Right kidney (tissue), 9 donors: ENCODE measurements at places on chromosomes 6 and 20.

DNA sequence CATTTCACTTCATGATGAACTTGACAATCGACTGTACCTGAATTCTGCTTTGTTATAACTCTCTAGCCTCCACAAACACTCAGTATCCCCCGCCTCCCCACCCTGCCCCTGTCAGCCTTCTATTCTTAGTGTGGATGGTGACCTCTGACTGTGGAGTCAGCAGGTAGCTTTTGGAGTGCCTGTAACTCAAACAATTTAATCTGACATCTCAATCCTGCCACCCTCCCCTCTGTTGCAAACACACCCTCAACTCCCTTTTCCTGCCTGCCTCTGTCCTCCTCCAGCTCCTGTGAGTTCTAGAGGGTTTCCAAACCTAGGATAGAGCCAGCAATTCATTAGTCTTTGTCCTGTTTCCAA, 20.3 kb downstream of the DAAM2 start:
- no peak for DNase-seq

GRCh38 chr20:63346131-63347080, 14.7 kb downstream of the CHRNA4 start:
- DNase-seq, result peak; percentile 41

DNA sequence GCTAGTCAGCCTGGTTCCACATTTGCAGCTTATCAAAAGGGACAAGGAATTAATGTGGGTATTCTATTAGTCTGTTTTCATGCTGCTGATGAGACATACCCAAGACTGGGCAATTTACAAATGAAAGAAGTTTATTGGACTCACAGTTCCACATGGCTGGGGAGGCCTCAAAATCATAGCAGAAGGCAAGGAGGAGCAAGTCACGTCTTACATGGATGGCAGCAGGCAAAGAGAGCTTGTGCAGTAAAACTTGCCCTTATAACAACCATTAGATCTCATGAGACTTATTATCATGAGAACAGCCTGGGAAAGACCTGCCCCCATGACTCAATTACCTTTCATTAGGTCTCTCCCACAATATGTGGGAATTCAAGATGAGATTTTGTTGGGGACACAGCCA, 689.1 kb upstream of the MARCKS start:
- DNase-seq, result no peak

- no peak for DNase-seq
Measured at GRCh38 chr6:161568885-161569456, 295.1 kb upstream of the AGPAT4 start.

GRCh38 chr6:134816300-134816699, 133.6 kb downstream of the ALDH8A1 start:
- DNase-seq, result no peak

- no peak for DNase-seq
Measured at GRCh38 chr6:136192902-136193301, 57.2 kb downstream of the MTFR2 start.

DNA sequence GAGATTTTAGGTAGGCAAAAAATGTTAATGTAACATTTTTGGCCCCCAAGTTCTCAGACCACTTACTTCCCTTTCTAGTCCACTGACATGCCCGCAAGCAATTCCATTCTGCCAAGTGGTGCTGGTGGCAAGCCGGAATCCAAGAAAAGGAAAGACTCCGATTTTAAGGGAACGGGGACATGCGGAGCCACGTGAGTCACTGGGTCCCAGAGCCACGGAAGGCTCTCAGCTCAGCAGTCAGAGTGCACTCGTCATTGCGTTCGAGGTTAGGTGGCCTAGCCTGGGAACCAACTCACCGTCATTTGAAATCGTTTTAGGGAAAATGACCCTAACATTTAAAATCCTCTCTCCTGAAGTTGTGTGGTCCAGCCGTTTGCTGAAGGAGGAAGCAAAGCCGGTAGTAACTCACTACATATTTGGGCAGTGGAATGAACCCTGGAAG, 711 bp upstream of the SIRT5 start:
- DNase-seq, result peak; percentile 49

GRCh38 chr6:161029195-161029809, 37.7 kb downstream of the MAP3K4 start:
- DNase-seq, result no peak

DNA sequence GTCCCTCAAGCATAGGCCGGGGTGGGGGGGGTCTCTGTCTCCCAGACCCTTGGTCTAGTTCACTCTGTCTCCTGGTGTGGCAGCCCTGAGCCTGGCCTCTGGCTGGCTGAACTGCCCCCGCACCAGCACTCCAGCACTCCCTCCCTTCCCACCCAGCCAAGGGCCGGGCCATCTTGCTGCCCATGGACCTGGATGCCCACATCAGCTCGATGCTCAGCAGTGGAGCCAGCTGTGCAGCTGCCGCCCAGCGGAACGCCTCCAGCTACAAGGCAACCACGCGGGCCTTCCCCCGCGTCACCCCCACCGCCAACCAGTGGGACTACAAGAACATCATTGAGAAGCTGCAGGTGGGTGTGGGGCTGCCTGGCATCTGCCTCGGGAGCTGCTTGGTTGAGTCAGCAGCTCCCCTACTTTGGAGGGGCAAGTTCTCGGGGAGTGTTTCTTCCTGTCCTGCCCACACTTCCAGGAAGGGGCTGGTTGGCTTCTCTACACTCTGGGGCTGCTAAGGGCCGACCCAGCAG, 28.4 kb downstream of the UQCC2 start:
- no peak for DNase-seq

- no peak for DNase-seq
Measured at GRCh38 chr20:60934724-60935123, 317.3 kb upstream of the CDH4 start.

- no peak for DNase-seq
Measured at GRCh38 chr6:129662406-129662766, 47.6 kb downstream of the ARHGAP18 start.

GRCh38 chr6:158154816-158155215, 13.2 kb downstream of the SERAC1 start:
- no peak for DNase-seq

- peak; percentile 18 for DNase-seq
Measured at GRCh38 chr6:57313711-57314471, 3.5 kb upstream of the PRIM2 start.

- DNase-seq, result no peak
Measured at GRCh38 chr20:44414346-44414714, 58.8 kb downstream of the HNF4A start.

DNA sequence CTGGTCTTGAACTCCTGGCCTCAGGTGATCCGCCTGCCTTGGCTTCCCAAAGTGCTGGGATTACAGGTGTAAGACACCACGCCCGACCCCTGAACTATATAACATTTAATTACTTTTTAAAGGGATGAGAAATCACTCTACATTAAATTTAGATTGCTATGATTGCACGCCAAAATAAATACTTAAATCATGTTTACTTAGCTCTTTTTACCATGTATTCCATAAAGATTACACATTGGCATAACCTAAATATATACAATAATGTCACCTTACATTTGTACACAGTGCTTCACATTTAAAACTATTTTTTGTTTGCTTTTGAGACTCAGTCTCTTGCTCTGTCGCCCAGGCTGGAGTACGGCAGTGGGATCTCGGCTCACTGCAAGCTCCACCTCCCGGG, 86.4 kb downstream of the IRAK1BP1 start:
- DNase-seq, result no peak

DNA sequence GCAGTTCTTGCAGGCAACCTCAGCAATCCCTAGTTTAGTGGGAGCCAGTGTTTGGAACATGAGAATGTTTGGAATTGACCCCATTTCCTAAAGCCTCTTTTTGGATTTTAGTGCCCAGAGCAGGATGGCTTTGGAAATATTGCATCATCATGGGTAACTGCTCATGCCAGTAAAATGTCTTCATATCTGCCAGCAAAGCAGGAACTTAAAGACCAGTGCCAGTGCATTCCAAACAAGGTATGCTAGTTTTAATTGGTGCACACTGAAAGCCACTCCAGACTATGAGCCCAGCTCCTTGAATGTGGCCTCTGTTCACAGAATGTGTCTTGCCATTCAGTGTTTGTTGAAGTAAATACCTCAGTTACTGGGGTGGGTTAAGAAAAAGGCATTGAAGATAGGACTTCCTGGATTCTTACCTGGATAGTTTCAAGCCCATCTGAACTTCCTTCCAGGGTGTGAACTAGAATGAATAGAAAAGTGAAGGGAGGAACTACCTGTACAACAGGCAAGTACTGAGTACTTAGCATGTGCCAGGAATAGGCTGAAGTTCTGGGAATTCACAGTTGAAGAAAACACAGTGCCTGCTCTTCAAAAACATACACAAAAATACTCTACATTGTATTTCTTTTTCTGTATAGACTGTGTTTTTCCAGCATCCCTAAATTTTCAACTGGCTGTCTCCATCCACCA, 70.5 kb downstream of the COL19A1 start:
- no peak for DNase-seq

GRCh38 chr6:146470091-146470770, 73.4 kb upstream of the RAB32 start:
- no peak for DNase-seq

- DNase-seq, result no peak
Measured at GRCh38 chr20:48006036-48006833, 221.0 kb upstream of the SULF2 start.

GRCh38 chr20:47036091-47036870, 141.6 kb downstream of the EYA2 start:
- DNase-seq, result no peak

DNA sequence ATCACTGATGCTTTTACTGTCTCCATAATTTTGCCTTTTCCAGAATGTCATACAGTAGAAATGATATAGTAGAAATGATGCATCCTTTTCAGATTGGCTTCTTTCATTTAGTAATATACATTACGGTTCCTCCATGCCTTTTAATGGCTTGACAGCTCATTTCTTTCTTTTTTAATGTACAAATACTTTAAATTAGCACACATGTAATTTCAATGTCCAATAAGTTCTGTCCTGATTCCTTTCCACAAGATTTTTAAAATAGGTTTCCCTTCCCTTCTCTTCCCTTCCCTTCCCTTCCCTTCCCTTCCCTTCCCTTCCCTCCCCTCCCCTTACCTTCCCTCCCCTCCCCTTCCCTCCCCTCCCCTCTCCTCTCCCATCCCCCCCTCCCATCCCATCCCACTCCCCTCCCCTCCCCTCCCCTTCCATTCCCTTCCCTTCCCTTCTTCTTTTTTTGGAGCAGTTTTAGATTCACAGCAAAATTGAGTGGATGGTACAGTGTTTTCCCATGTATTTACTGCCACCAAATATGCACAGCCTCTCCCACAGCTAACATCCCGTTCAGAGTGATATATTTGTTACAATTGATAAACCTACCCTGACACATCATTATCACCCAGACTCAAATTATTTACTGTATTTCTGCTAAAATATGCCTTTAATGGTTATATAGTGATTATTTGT, 398.8 kb downstream of the RNF144B start:
- DNase-seq, result no peak

DNA sequence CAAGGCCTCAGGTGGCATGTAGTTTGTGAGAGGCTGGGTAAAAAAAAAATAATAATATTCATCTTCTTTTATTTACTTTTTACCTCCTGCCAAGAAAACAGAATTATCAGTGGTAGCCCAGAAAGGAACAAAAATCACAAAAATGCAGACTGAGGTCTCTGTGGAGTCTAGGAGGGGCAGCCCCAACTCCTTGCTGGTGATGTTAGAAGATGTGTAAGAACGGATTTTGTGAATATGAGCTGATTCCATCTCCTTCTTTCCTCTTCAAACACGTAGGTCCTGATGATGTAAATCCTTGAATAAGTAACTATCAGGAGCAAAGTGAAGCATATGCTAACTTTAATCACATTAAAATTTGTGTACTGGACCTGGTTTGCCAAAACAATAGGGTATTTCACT, 226.8 kb downstream of the EYA4 start:
- no peak for DNase-seq

DNA sequence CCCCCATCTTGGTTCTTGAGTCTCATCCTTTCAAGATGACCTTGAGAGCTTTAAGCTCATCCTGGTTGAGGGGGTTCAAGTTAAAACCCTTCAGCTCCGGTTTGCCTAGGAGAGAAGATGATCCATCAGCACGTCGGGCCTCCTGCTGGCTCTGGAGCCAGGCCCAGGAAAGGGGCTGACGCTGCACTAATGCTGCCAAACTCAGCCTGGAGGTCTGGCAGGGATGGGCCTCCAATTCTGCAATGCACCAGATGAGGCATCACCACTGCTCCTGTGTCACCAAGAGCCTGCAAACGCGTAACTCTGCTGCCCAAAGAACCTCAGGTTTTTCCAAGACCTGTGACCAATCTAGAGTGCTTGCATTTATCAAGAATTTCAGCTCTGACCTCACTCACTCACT, 6.1 kb downstream of the PDRG1 start:
- no peak for DNase-seq

DNA sequence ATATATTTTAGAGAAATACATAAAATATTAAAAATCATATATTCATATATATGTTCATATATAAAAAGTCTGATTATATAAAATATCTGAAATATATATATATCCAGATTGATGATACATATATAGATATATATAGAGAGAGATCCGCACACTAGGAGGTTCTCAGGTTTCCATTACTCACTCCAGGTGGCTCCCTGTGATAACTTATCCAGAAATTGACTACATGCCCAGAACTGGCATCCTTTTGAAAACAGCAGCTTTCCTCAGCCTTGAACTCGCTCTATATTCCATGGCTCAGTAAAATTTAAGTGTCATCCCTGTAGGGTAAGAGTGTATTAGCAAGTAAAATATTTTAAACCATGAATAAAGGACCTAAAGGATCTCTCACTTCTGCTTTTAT, 206.8 kb downstream of the TINAG start:
- no peak for DNase-seq

DNA sequence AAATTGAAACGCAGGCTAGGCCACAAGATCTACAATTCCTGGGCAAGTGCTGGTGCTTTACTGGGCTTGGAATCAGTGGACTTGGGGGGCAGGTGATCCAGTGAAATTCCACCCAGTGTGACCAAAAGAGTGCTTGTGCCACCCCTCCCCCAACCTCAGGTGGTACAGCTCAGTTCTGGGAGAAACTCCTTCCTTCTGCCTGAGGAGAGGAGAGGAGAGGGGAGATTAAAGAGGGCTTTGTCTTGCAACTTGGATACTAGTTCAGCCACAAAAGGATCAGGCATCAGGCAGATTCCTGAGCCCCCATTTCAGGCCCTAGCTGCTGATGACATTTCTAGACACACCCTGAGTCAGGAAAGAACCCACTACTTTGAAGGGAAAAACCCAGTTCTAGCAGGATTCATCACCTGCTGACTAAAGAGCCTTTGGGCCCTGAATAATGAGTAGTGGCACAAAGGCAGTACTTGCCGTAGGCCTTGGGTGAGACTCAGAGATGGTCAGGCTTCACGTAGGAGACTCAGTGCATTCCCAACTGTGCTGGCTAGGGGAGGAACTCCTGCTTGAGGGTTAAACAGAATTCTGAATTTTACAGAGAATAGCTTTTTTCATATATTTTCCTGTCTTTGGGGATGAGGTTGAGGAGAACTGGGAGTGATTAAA, 446.7 kb downstream of the BMP2 start:
- DNase-seq, result no peak

DNA sequence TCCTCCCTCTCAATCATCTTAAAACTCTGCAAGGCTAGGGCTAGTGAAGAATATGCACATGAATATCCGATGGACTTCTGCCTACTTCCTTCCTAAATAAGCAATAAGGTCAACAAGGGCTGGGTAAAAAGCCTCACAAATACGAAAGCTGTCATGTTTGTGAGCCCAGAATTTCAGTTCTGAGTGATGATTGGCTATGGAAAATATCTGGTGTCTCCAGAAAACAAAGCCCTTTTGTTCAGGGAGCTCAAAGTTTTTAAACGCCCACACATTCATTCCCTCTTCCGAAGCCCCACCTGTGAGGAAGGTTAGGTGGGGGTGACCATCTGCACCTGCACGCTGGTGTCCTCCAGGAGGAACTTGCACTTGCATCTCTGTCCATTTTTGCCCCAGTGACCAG, 126.9 kb upstream of the ARMC2 start:
- DNase-seq, result no peak

GRCh38 chr6:141562851-141563763, 569.6 kb upstream of the GJE1 start:
- DNase-seq, result peak; percentile 50
